Naive thymus-derived CD8-positive, alpha-beta T cell (primary cell): ENCODE measurements at places on chromosomes 4 and X.

GRCh38 chrX:22147942-22148341 is 115.8 kb downstream of the PHEX start:
- DNase-seq, result no peak

DNA sequence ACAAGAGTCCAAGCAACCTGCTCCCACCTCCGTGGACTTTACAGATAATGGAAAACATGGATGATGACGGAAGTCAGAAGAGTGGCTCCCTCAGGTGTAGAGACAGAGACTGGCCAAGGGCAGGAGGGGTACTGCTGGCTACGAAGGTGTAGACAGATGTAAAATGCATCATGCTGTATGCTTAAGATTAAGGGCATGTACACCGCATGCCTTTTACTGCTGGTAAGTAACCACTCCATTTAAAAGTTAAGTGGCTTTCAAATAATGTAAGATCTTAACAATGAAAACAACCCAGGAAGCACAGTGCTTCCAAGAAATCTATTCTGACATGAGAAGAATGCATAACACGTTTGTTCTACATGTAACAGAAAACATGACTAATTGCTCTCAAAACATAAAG is 76.9 kb upstream of the FAM9B start:
- no peak for DNase-seq

DNA sequence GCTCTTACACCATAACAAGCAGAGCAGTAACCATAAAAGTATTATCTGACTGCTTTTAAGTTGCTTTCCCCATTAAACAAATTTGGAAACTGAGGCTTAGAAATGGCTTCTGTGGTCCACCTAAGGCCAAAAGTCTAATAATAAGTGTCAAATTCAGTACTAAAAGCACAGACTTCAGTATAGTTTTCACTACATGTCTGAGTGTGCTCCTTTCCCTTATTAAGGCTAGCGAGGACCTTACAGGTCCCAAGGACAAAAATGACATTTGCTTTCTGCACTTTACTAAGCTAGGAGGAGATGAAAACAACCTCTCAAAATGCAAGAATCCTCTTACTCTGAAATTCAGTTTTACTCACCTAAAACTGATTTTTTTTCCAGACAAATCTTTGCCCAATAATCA is 127.2 kb downstream of the ENOX2 start:
- DNase-seq, result no peak

GRCh38 chr4:2127609-2128332 is 68.6 kb downstream of the NAT8L start:
- no peak for DNase-seq
